Urinary bladder (tissue), 4 donors: ENCODE measurements at places on chromosomes 7 and 10. TPM values are rescaled to one million over a fixed set of nuclear protein-coding genes. Genes with fewer than 3 reads are reported as not detected.

Gene PLCE1
- polyA plus RNA-seq = 4.4 TPM

Gene AKR1D1
- polyA plus RNA-seq = not detected

Gene CAMK2B
- polyA plus RNA-seq = 0.32 TPM

Gene OPN1SW
- not detected for polyA plus RNA-seq

Gene PON1
- 0.13 TPM for polyA plus RNA-seq

Gene RNLS
- 6.1 TPM for polyA plus RNA-seq

Gene HEPACAM2
- 0.04 TPM for polyA plus RNA-seq

Gene MOGAT3
- polyA plus RNA-seq = not detected

Gene CYP26C1
- not detected for polyA plus RNA-seq

Gene MACC1
- 0.32 TPM for polyA plus RNA-seq

Gene PDE1C
- 15.9 TPM for polyA plus RNA-seq

Gene ATOH7
- 0.06 TPM for polyA plus RNA-seq

Gene NPSR1
- polyA plus RNA-seq = not detected

DNA sequence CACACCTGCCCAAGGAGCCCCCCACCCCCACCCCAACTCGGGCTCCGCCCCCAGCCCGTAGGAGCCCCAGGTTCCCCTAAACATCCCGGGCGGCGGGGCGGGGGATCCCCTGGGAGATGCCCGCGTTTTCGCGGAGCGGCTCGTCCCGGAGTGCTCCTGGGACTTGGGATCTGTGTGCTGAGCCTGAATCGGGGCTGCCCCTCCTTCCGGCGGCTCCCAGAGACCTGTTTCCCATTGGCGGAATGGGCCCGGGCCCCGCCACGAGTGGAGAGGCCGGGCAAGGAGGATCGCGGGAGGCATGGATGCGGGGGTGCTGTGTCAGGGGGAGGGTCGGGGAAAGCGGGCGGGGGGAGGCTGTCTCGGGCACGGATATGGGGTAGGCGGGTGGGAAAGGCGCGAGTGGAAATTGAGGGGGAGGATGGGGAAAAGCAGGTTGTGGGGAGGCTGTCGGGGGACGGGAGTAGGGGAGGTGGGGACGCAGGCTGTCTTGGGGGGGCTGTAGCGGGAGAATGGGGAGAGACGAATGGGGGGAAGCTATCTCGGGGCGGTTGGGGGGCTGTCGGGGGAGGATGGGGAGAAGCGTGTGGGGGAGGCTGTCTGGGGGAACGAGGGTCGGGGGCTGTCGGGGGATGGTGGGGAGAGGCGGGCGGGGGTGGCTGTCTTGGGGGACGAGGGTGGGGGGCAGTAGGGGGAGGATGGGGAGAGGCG, 572 bp upstream of the BHLHA15 start:
- no peak for DNase-seq

DNA sequence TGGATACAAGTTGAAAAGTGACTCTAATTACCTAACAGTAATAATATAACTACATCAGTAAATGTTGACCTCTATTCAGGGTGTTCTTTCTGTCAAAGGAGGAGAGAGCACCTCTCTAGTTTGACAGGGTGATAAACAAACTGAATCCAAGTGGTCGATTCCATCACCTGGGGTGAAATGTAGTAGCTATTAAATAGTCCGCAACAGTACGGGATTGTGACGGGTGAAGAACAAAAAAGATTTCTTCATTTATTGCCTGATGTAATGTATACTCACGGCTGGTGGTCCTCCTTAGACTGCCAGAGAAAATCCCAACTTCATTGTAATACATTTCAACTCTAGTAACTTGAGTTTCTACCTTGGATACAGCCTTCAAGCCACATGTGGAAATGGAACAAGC, 292.5 kb upstream of the CELF2 start:
- DNase-seq = no peak

DNA sequence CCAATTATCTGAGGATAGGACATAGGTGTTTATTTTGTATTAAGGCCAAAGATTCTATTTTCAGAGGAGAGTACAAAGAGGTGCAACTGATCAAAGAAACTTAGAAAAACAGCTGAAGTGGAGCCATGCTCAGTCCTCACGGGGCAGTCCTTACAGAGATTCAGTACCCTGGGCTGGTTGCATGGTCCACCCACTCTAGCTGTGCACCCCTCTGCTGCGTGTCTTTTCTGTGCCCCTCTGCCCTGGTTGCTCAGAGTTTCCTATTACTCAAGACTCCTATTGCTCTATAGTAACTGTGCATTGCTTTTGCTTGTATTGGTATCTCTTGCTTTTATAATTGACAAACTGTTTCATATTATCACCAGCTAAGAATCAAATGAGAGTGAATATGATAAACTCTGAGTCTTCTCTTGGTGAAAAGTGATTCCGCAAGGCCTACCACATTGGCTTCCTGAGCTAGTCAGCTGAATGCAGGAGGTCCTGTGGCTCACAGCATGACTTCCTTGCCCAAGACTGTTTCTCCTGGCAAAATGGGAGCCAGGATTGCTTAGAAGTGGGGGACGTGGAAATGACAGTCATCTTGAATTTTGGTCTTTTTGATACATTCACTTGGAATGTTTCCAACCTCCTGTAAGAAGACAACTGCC, 137.0 kb downstream of the GLCCI1 start:
- DNase-seq = no peak

GRCh38 chr10:18377898-18378297, 237.7 kb downstream of the CACNB2 start:
- DNase-seq = no peak

DNA sequence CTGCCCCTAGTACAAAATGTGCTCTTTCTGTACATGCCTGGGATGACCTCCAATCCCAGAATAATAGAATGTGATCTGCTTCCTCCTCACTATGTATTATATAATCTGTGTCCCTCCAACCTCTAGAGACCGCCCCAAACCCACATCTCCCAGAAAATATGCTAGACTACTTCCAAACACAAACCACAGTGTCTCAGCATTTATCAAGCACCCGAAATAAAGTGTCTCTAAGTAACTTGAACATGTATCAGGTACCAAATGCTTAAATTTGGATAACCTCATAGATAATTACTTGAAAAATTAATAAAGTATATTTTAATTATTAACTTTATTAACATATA, 16.1 kb downstream of the LYZL1 start:
- DNase-seq = no peak

- DNase-seq = no peak
Observed at GRCh38 chr7:113698556-113699220, 220.1 kb downstream of the PPP1R3A start.

GRCh38 chr7:124686543-124687171, 78.9 kb downstream of the GPR37 start:
- no peak for DNase-seq

GRCh38 chr10:106576534-106576933, 588.0 kb downstream of the SORCS1 start:
- no peak for DNase-seq

- DNase-seq = no peak
Observed at GRCh38 chr7:116212869-116213268, 2.5 kb downstream of the TES start.

- no peak for DNase-seq
Observed at GRCh38 chr7:28595076-28595475, 182.8 kb downstream of the CREB5 start.

- DNase-seq = no peak
Observed at GRCh38 chr7:55086413-55087201, 67.8 kb downstream of the EGFR start.

GRCh38 chr7:110003827-110004226, 1087.1 kb upstream of the LRRN3 start:
- DNase-seq = no peak

GRCh38 chr7:116614499-116615262, 57.3 kb upstream of the MET start:
- no peak for DNase-seq

DNA sequence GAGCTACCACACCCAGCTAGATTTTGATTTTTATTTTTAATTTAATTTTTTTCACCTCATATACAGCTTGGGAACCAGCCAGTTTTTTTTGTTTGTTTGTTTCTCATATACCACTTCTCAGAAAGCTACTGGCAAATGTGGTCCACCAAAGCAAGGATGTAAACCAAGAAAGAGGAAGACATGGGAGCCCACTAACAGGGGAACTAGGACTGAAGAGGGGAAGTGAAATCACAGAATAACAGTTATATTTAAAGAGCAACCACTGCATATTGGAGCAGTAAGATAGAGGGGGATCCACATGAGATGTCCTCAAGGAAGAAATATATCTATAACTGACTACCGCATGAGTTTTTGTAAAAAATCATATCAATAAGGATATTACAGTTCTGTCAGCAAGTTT, 10.5 kb downstream of the CPVL start:
- DNase-seq = no peak

DNA sequence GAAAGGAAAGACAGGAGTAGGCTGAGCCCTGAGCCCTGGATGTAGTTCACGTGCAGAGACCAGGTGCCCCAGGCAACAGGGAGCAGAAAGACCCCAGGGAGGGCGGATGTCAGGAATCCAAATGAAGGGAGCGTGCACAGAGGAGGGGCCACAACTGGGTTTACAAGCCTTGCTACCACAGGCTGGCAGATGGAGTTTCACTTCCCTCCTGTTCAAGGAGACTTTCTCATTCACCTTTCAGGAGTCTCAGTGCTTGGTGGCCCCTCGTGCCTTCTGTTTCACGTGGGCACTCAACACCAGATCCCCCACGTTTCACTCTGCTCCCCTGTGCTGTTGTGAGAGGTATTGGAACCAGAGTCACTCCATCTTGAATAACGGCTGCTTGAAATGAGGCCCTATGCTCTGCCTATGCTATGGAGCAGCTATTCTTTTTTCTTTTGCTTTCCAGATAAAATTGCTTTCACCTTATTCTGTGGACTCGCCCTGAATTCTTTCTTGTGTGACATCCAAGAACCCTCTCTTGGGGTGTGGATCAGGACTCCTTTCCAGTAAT, 601.4 kb upstream of the IGFBP3 start:
- DNase-seq = no peak

- no peak for DNase-seq
Observed at GRCh38 chr10:125824736-125825135, 1.4 kb downstream of the BCCIP start.

DNA sequence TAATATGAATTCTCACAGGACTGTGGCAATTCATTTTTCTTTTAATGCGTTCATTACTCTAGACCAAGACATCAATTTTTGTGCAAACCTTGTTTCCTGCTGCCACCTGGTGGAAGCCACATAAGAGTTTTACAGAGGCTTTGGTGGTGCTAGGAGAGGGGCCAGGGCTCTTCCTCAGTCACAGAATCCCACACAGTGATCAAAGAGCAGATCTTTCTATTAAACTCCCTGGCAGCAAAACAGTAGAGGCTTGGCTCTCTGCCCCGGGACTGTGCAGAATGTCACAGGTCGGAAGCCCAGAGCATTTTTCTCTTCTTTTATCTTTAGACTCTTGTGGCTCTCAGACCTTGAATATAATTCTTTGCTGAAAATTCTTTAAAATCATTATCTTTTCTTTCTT, 506.4 kb upstream of the C7orf33 start:
- DNase-seq = peak; percentile 78

GRCh38 chr10:16690417-16690816, 126.8 kb downstream of the RSU1 start:
- no peak for DNase-seq

- no peak for DNase-seq
Observed at GRCh38 chr7:74655768-74656440, 1.6 kb upstream of the GTF2I start.

DNA sequence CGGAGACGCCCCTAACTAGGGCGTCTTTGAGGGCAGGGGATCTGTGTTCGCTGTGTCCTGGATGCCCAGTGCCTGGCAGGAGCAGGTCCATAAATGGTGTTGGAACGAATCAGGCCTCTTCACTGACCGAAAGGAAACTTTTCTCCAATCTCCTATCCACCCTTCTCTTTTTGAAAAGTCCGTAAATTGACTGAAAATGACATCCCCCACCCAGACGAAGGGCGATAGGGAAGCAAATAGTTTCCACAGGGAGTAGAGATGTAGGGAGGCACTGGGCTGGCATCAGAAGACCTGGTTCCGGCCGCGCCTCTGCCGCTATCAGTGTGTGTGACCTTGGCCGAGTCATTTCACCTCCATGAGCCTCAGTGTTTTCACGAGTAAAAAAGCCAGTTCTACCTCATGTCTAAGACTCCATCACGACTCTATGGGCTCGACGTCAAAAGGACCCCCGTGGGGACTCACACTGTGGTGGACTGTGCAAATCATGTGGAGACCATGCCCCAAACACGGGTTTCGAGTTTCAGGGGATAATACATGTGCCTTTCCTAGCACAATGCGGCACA, 497 bp upstream of the RAB11FIP2 start:
- DNase-seq = no peak

DNA sequence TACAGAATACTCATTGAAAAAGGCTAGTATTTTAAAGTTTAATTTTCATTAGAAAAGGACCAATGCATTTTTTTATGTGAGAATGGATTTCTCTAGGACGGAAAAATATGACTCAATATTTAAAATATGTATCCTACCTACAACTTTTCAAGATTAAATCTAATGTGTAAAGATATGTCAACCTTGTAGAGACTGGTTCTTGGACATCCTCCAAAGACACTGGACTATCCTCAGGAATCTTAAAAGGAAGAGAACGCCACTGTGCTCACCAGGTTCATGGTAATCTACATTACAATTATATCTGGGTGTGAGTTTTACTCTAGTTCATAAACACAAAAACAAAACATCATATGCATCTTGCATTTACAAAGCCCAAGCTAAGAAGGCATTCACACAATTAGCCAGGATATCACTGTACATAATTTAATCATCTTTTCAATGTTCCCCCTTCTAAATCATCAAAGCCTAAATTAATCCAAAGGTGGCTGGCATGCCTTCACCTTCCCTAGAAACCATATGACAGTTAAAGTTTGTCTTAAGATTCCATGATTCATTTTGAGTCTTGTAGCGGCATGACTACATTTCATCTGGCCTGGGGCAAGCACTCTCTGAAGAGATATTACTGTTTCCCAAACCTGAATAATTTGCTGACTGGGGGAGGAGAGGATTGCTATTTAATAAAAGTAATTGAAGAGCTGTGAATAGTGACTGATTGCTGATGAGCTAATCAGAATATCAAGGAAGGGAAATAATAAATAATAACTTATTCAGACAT, 12.0 kb downstream of the SGCE start:
- DNase-seq = no peak
